ENCODE measurements at places on chromosomes 16 and 17.

GRCh38 chr16:27429981-27430441, 28.0 kb downstream of the IL21R start:
- no peak for DNase-seq

- DNase-seq: no peak
Observed at GRCh38 chr16:75556431-75556950, 439 bp upstream of the TMEM231 start.

- no peak for DNase-seq
Observed at GRCh38 chr16:73033271-73033998, 14.5 kb downstream of the ZFHX3 start.

DNA sequence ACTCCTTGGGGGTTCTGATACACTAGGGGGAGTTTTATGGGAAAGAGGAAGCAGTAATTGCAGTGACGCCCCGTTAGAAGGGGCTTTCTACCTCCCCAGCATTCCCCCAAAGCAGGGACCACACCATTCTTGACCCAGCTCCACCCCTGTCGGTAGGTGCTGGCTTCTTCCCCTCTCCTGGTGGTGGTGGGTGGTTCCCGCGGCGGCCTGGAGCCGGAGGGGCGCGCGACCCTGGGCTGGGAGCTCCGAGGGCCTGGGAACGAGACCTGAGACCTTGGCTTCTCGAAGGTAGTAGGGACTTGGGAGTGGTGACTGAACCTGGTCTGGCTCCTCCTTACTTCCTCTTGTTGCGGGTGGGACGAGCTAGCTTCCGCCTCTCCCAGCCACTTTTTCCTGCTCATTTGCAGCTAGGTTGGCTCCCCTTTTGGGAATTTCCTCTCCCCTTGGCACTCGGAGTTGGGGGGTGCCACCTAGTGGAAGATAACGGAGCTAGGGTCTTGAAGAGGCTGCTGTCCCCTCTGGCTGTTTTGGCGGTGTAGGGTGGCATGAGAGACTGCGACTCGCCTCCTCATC, 438 bp downstream of the GRN start:
- peak; percentile 20 for DNase-seq
